ENCODE measurements at places on chromosomes 5 and 9.
A peak's percentile ranks its signal among the peaks of the same experiment; 100 is the strongest.

GRCh38 chr5:91111473-91112238 is 271.5 kb downstream of the ARRDC3 start:
- no peak for DNase-seq

GRCh38 chr9:123246534-123246933 is 21.9 kb downstream of the STRBP start:
- no peak for DNase-seq

DNA sequence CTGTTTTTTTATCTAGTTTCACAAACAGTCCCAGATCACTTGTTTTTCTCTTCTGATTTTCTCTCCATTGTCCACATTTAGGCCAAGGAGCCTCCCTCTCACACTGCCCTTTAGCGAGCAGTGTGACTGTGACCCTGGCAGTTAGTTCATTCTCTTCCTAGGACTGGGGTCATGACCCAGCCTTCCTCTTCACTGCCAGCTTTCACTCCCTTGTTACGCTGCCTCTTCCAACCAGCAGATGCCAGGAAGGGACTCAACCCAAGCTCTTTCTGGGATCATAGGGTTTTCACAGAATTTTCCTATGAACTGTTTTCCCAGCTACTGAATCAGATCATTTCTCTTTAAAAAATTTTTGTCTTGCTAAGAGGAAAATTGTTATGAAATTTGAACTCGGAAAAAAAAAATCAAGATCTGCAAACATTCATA is 70.9 kb downstream of the LMNB1 start:
- DNase-seq, result no peak

- no peak for DNase-seq
These were observed 84.4 kb upstream of the NUDT12 start for GRCh38 chr5:103646698-103647614.

GRCh38 chr9:134190232-134191121 is 26.1 kb upstream of the RNU6ATAC start:
- no peak for DNase-seq

GRCh38 chr9:110092792-110093191 is 115.2 kb downstream of the C9orf152 start:
- no peak for DNase-seq

- no peak for DNase-seq
These were observed 163.8 kb downstream of the GABRB2 start for GRCh38 chr5:161382685-161383084.

GRCh38 chr5:52989025-52989780 is at the start of gene ITGA2:
Gene ITGA2, plus strand, starts transcription at chr5:52989352. Its CDS starts 117 bp downstream, at chr5:52989469.
- DNase-seq, result peak; percentile 5

GRCh38 chr5:146369691-146370090 is 31.1 kb downstream of the POU4F3 start:
- no peak for DNase-seq

DNA sequence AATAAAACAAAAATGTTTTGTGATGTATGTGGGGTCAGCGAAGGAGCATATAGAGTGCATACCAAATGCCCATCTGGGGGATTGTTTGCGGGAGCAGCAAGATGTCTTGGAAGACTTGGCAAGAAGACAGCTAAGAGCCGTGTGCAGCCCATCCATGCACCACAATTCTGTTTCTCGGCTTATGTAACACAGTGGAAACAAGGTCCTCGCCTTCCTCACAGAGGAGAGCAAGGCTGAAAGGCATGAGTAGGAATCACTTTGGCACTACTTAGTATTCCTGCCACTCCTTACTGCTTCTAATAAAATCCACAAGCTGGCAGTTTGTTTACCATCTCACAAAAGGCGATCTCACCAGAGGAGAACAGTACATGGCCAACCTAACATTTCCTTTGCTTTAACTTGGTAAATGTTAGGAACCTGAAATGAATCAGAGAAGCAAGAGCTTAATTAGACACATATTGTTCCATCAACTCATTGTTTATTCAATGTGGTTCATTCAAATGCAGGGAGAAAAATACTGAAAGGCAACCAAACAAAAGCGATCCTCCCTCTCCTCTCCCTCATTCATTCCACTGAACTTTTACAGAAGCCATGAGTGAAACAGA is 648.1 kb downstream of the ACTL7B start:
- no peak for DNase-seq

GRCh38 chr9:38289866-38290245 is 102.6 kb upstream of the ALDH1B1 start:
- no peak for DNase-seq

- DNase-seq, result no peak
These were observed 236.2 kb downstream of the SYK start for GRCh38 chr9:91037511-91038482.

GRCh38 chr9:135335691-135336181 is 143.8 kb upstream of the PPP1R26 start:
- no peak for DNase-seq

GRCh38 chr9:135692410-135692809 is 6.9 kb downstream of the SOHLH1 start:
- DNase-seq, result no peak

DNA sequence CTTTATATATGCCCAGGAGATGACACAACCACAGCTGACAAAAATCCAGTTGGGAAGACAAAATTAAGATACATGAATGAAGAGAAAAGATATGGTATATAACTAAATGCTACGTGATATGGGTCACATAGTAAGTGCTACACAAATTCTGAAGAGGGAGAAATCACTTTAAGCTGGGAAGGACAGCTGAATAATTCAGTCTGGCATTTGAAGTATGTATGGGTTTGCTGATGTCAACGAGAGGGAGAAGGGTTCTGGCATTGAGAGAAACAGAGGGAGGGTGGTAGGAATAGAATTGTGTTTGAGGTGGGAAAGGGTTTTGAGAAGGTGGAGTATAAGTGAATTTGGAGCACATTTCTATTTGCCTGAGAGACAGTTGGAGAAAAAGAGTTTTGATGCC is 6.7 kb upstream of the SLIT3 start:
- DNase-seq, result no peak

DNA sequence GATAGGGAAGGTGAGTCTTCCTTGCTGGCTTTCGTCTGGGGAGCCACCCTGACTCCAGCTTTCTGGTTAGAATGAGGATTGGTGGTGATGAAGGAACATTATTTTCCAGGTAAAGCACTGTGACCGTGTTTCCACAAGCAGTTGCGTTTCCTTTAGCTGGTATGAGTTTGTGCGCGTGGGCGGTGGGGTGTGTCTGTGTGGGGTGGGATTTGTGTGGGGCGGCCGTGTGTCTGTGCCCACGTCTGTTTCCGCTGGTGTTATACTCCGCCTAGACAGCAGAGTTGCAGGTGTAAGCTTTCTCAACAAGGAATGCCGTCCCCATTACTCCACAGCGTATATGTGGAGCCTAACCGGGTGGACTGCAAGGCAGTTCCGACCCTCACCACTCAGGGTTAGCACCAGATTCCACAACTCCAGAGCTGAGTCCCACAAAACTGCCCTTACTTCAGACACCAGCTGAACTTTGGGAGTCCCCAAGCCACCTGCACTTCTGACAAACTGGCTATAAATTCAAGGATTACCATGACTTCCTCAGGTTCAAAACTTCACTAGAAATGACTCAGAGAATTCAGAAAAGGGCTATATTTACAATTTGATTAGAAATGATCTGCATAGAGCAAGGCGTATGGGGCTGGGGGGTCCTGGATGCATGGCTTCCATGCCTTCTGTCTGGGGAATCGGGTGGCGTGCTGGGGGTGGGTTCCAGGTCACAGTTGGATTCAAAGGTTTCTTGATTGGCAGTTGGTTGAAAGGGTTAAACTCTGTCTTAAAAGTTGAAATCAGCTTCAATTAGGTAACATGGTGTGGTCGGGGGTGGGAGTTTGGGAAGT is 29.8 kb downstream of the PROP1 start:
- no peak for DNase-seq

GRCh38 chr5:140322751-140323731 is 20.1 kb upstream of the PFDN1 start:
- DNase-seq, result no peak

DNA sequence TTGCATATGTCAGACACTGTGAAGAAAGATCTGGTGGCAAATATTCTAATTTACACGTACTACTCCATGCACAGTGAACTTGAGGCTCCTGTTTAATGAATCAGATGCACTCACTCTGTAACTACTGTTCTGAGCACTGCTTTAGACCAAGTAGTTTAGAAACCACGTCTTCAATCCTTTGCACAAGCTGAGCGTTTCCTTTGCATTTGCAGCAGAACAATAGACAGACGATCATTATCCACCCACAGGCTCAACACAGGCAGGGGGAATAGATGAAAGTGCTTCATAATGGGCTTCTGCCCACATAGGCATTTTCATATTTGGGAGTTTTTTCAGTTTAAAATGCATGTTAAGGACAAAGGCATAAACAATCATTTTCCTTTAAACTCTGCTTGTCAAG is 423.3 kb upstream of the ADAMTS16 start:
- DNase-seq, result no peak

GRCh38 chr9:42388146-42388690 is 204.8 kb downstream of the SPATA31A6 start:
- DNase-seq, result no peak

GRCh38 chr5:13987843-13988464 is 43.5 kb upstream of the DNAH5 start:
- no peak for DNase-seq

GRCh38 chr9:134842321-134842720 is 38.3 kb upstream of the FCN2 start:
- DNase-seq, result no peak

DNA sequence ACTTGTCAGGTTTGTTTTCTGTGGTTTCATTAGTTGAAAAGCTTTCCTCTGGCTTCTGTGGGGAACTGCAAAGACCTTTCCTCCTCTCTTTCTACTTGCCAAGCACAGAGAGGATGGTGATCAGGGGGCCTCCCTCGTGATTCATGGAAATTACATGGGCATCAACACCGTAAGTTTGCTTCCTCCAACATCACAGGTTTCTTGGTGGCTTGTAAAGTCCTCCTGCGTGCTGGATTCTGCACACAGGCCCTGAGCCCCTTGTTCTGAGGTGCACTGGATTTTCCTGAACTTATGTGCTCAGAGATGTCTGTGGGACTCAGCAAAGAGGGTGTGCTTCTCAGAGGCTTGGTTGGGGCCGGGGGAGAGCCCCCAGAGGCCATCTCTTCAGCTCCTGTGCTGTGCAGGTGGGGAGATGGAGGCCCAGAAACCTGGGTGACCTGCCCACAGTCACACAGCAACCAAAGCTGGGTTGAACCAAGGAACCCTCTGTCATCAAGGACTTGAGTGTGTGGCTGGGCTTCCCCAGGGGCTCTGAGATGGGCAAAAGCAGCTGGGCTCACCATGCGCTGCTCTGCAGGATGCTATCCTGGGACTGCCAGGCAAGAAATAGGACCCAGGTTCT is 36.5 kb downstream of the RGS3 start:
- DNase-seq, result no peak

- DNase-seq, result no peak
These were observed at the start of gene TLR4 for GRCh38 chr9:117704024-117704575. Gene TLR4, plus strand, starts transcription at chr9:117704403. Its CDS starts 70 bp downstream, at chr9:117704473.
